ENCODE measurements at places on chromosomes 1 and 21.

DNA sequence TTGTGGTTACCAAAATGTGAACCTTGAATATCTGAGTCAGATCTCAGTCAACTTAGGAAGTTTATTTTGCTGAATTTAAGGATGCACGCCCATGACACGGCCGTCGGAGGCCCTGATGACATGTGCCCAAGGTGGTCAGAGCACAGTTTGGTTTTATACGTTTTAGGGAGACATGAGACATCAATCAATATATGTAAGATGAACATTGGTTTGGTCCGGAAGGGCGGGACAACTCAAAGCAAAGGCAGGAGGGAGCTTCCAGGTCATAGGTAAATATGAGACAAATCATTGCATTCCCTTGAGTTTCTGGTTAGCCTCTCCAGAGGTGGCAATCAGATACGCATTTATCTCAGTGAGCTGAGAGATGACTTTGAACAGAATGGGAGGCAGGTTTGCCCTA is 1.0 kb upstream of the PRMT2 start:
- DNase-seq = no peak

- no peak for DNase-seq
Observed at GRCh38 chr1:87274851-87275250, 53.8 kb upstream of the LMO4 start.

GRCh38 chr21:37000381-37000780 is 6.1 kb upstream of the RIPPLY3 start:
- no peak for DNase-seq

- DNase-seq = no peak
Observed at GRCh38 chr1:169527451-169528214, 41.9 kb upstream of the SLC19A2 start.

DNA sequence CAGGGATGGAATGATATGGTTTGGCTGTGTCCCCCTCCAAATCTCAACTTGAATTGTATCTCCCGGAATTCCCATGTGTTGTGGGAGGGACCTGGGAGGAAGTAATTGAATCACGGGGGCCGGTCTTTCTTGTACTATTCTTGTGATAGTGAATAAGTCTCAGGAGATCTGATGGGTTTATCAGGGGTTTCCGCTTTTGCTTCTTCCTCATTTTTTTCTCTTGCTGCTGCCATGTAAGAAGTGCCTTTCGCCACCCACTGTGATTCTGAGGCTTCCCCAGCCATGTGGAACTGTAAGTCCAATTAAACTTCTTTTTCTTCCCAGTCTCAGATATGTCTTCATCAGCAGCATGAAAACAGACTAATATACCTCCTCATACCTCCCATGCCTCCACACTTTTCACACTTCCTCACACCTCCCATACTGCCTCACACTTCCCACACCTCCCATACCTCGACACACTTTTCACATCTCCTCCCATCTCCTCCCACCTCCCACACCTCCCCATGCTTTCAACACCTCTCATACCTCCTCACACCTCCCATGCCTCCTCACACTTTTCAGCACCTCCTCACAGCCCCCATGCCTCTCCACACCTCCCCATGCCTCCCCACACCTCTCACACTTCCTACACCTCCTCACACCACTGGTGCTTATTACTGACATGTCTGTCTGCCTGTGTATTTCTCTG is 21.3 kb downstream of the GPR137B start:
- no peak for DNase-seq

Measured in Panc1 (cell line).